Ecto neural progenitor cell (in vitro differentiated cells): ENCODE measurements at places on chromosomes 7 and 10.

DNA sequence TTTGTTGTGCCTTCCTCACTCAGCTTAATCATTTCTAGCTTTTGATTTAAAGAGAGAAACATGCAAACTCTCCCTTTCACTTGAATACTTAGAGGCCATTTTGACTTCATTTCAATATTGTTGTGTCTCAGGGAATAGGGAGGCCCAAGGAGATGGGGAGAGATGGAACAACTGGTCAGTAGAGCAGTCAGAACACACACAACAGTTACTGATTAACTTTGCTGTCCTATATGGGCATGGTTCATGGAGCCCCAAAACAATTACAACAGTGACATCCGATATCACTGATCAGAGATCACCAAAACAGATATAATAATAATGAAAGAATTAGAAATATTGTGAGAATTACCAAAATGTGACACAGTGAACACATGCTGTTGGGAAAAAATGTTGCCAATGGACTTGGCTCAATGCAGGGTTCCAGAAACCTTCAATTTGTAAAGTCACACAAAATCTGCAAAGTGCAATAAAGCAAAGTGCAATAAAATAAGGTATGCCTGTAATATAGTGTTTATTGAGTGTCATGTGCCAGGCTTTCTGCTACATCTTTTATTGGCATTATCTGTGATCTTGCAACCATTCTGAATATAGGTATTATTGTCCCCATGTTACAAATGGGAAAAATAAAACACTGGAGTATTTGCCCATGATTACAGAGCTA, 38.2 kb downstream of the CCDC71L start:
- DNase-seq = no peak

- DNase-seq = no peak
These were observed 14.1 kb downstream of the BRI3 start for GRCh38 chr7:98295467-98296192.

DNA sequence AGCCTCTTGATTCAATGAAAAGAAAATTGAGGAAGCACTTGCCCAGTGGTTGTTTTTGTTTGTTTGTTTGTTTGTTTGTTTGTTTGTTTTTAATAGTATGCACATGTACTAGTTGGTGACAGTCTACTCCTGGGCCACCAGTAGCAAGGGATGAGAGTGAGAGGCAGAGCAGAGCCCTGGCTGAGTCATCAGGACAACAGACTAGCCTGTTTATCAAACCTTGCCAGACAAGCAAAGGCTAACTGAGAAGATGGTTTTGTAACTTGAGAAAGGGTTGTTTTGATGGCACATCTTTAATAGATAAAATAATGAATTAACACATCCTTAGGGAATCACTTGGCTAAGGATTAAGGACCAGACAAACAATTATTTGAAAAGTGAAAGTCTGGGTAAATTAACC, 78.1 kb downstream of the INHBA start:
- no peak for DNase-seq

DNA sequence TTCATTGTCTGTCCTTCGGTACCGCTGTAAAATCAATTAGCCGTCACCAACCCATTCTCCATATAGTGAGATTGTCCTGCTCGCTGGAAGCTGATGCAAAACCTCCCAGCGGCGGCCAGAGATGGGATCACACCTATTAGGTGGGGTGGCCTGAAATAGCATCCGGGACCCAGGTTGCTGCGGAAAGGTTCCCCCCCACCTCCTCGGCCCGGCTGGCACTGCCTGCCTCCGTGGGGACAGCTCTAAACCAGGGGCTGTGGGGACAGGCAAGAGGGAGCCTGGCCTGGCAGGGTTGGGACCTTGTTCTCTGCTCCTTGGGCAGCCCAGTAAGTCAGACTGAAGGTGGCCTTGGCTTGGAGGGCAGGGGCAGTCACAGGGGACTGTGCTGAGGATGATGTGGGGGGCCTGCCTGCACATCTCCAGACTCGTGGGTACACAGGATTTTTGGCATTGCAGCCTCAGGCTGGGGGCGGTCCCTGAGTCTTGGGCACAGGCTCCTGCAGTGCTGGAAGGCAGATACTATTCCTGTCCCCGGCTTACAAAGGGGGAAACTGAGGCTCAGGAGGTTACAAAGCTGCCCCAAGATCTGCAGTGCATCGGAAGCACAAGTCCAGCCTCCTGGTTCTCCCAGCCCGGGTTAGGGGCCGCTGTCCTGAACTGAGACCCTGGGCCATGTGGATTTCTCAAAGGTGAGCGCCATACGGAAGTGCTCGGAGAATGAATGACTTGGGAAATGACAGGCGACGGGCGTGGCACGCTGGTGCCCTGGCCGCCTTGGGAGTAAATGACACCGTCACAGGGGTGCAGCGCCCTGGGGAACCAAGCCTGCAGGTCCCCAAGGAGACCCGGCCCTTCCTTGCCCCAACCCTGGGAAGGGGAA, 65.6 kb downstream of the UNCX start:
- DNase-seq = no peak
